ENCODE measurements at places on chromosomes 3 and 15.

- DNase-seq: peak; percentile 87
Observed at GRCh38 chr3:141412936-141413354, 44.6 kb downstream of the ZBTB38 start.

GRCh38 chr3:74640211-74640610, 25.8 kb upstream of the CNTN3 start:
- no peak for DNase-seq

DNA sequence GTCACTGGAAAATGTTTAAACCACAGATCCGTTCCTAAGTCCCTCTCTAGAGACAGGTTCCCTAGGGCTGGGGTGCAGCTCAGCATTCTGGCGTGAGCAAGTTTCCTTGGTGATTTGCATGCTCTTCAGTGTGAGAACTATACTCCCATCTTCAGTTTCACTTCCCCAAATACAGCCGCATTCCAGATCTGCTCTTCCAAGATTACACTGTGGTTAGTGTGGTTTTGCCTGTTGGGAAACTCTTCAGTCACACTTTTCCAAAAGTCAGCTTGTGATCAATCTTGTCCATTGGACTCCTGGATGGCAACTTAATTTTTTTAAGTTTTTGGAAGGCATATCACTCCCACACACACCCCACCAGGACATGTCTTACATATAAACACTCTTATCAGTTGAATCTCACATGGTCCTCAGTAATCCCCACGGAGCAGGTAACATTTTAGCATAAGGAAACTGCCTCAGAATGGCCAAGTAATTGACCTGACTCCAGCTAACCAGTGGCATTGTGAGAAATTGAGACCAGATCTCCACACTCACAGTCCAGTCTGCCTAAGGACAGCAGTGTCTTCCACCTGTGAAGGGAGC, 33.5 kb upstream of the PTPN23 start:
- DNase-seq: no peak

- DNase-seq: no peak
Observed at GRCh38 chr15:67130166-67130565, 64.8 kb downstream of the SMAD3 start.

DNA sequence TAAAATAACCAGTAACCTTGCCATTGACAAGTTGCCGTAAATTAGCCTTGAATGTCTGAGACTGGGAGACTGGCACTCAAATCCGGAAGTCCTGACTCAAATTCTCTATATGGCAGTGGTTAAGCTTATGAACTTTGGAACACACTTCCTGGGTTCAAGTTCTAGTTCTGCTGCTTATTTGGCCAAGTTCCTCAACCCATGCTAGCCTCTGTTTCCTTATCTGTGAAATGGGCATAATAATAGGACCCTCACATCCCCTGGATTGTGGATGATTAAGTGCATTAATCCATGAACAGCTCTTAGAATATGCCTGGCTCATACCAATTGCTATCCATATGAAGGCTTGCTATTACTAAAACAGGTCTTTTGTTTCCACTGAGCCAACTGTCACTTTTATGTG, 311.5 kb downstream of the EDEM1 start:
- DNase-seq: no peak

GRCh38 chr3:194009892-194010533, 125.9 kb upstream of the HES1 start:
- no peak for DNase-seq

- DNase-seq: peak; percentile 72
Observed at GRCh38 chr3:150216041-150216811, 191.9 kb upstream of the TSC22D2 start.

DNA sequence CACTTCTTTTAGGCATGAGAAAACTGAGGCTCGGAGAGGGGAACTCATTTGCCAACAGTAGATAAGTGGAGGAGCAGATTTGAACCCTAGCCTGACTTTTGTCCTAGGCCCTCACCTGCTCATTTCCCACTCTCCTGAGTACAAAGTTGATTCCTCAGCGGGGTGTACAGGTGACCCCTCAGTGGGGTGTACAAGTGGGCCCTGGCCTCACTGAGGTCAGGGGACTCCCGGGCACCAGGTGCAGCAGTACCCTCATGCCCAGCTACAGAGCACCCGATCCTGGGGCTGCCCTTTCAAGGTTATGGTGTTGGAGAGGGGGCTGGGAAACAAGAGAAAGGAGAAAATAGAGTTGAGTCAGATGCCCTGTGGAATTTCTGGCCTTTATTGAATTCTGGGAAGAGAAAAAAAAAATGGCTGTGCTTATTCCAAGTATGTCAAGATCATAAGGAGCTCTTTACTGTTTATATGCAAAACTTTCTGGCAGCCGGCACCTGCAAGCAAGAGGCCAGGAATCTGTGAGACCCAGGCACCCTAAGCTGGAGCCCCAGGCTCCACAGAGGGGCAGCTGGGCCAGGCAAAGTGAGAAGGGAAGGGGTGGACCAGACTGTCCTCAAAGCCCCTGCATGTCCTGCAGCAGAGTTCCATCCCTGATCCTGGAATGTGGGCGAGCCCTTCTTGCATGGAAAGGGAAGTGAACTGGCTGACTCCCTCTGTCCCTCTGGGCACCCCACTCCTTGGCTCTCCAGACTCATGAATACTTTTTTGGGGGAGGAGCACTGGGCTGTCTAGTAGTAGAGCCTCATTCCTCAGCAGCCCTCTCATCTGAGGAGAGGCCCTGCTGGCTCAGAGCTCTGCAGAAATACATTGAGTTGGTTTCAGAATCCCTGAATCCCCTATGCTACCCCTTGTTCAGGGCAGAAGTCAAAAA, 43.1 kb downstream of the AMOTL2 start:
- peak; percentile 83 for DNase-seq

DNA sequence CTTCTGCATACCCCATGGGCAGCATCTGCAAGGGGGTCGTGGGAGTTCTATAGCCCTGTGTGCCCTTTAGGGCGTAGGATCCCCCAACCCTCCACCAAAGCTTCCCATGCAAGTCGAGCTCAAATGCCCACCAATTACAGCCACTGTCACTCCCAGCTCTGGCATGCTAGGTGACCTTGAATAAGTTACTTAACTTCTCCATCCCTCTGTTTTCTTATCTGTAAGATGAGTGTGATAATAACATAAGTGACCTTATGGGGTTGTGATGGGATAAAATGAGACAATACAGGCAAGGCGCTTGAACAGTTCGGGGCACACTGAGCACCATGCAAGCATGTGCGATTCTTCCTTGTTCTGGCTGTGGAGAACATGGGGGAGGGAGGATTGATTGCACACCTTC, 74.8 kb upstream of the POMGNT2 start:
- no peak for DNase-seq

DNA sequence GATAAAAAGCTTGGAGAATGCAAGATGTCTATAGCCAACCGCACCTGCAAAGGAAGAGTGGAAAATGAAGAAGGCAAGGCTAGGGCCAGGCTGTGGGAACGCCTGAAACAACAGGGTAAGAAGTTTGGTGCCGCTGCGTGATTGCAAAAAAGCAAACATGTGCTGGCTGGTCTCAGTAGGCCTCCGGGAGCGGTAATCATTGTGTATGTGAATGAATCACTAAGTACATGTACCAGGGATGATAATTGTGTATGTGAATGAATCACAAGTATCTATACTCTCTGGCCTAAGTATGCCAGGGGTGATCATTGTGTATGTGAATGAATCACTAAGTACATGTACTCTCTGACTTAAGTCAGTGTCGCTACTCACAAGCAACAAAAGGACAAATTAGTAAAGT, 40.3 kb upstream of the PARL start:
- DNase-seq: no peak

GRCh38 chr3:195224156-195224979, 46.6 kb downstream of the XXYLT1 start:
- DNase-seq: no peak

GRCh38 chr3:66431494-66431893, 69.3 kb downstream of the LRIG1 start:
- DNase-seq: peak; percentile 28

DNA sequence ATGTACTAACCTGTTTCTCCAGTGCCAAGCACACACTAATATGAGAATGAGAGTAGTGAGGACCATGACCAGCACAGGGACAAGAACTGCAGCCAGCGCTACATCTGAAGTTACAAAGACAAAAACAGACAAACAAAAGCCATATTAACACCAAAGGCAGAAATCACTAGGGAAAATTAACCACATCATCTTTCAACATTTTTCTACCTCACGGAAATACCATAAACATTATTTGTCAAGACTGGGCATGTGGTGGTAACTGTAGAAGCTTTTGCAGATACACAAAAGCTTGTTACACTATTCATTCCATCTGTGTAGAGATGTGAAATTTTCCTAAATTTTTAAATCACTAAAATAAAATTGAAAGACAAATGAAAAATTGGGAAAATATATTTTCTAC, 44.9 kb downstream of the ST3GAL6 start:
- no peak for DNase-seq

Measured in right forelimb (tissue), 1 donor.